ENCODE measurements at places on chromosomes 2 and 18.

DNA sequence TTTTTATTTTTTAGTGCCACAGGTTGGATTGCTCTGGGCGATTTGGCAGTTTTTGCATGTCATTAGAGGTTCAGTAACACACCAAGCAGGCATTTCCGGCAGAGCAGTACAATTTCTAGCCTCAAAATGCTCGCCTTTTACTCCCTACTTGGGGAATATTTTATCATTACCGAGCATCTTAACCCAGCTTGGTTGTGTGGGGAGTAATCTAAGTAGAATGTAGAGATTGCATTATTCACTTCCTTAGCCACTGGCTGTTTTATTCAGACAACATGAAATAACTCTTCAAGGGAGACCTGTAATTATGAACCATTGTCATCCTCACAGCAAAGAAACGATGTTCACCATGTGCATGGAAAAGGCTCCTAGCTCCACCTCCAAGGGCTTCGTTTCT is 13.1 kb downstream of the GRP start:
- DNase-seq: no peak

DNA sequence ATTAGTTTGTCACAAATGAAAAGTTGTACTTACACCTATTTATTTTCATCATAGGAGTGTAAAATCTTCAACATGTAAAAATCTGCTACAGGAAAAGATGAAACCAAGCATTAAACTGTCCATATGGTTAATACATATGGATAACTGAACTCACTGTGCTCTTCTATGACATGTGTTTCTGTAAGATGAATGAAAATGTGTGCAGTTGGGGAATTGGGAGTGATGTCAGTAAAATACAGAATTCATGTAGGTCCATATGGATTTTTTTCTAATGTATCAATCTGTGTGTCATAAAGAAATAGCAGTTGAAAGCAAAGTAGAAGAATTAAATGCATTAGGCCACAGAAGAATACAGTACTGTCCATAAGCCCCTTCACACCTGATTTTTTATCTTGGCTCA is 178.4 kb upstream of the COL3A1 start:
- DNase-seq: no peak

- no peak for DNase-seq
Observed at GRCh38 chr18:72869226-72870185, 1.7 kb upstream of the NETO1 start.

DNA sequence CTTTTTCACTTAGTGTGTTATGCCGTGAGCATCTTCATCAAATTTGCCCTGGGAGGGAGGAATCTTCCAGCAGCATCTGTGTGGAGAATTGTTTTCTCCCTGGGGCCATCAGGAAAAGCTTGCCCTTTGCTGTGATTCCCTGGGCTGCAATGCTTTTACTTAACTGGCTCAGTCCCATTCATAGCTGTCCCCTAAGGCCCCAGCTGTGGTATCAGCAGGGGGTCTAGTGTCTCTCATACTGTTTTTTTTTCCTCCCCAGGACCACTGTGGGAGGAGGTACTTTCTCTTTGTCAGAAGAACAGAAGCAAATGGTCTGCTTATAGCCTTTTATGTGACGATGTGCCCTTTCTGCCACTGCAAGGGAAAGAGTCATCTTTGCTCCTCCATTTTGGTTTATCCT is 176.8 kb upstream of the CELF4 start:
- no peak for DNase-seq

DNA sequence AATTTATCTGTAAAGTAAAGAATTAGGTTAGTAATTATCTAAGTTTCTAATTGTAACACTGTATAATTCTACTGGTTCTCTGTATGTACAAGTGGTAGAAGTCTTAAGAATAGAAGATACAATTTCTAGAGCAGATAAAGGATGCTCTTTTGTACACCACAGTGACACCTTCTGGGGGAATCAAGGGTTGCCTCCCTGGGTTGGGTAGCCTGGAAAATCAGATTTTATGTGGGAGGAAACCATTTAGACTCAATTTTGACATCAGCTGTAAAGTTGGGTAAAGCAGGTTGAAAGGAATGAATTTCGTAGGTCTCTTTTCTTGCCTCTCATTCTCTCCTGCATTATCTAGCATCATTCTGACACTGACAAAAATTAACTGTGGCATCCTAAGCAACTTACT is 354.8 kb downstream of the DCC start:
- no peak for DNase-seq

- no peak for DNase-seq
Observed at GRCh38 chr18:79523206-79523735, 127.5 kb downstream of the NFATC1 start.

GRCh38 chr2:134852518-134852917 is 14.1 kb downstream of the ACMSD start:
- no peak for DNase-seq

GRCh38 chr2:71872466-71873051 is 275.1 kb downstream of the CYP26B1 start:
- DNase-seq: no peak

DNA sequence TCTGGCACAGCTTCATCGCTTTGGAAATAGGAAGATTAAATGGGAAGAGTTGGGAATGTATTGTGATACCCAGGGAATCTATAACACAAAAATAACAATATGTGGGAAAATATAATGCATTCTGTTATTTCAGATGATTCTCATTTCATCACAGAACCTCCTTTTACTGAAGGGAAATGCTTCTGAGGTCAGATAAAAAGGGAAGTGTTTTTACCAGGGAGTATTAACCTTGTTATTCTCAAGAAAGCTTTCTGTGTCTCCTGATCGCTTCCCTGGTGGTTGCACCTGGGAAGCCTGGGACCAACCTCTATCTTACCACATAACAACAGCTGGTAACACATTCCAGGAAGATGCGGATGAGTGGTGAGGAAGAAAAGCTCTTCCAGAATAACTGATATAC is 47.2 kb downstream of the SCG2 start:
- no peak for DNase-seq

DNA sequence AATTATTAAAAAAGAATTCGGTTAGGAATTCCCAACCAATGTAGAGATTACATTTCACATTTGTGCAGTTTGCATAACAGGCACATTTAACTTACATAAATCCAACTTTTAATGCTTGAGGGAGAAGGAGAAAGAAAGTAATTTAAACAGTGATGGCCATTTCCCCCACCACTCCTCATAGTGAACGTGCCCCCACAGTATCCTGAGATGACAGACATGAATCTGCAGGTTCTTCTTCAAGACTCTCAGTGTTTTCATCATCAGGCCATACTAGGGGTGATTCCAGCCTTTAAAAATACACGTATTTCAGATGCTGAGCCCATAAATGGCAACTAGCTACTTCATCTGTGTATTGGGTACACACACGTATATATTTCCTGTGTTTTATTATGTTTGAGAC is 51.3 kb upstream of the WIPF1 start:
- no peak for DNase-seq

DNA sequence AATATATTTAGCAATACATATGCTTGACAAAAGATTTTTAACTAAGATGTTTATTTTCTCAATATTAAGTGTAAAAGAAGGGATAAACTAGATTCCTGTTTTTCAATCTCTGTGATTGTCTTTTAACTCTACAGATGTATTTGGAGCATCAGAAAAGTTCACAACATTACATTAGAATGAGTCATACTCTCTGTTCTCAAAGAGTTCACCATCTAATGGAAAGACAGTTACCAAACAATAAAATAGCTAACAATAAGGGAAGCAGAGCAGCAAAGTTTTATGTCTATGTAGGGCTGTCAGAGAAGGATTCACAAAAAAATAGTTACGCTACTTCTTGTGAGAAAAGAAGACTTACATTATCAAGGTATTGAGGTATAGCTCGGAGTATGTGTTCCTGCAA is 109.2 kb upstream of the MAP2 start:
- DNase-seq: no peak

GRCh38 chr2:231917280-231918066 is 8.7 kb downstream of the NPPC start:
- no peak for DNase-seq

GRCh38 chr18:42183746-42184145 is 228.7 kb downstream of the PIK3C3 start:
- DNase-seq: no peak

DNA sequence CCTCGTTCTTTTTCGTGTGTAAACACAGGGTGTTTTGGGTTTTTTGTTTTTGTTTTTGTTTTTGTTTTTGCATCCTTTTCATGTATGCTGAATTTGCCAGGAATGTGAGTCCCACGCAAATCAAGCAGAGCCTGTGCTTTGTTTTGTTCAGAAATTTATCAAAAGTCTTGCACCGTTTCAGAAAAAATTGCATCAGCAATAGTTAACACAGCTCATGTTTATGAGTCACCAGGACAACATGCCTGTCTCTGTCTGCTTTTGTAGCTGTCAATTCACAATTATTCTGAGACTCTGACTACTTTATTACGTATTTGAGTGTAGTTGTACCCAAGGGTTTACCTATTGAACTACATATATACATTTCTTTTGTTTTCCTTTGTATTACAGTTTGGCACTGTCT is 38.3 kb downstream of the MRPL44 start:
- DNase-seq: no peak

- no peak for DNase-seq
Observed at GRCh38 chr2:212854771-212855170, 296.6 kb downstream of the IKZF2 start.

- peak; percentile 7 for DNase-seq
Observed at GRCh38 chr2:183123959-183124221, 353 bp upstream of the NUP35 start.

DNA sequence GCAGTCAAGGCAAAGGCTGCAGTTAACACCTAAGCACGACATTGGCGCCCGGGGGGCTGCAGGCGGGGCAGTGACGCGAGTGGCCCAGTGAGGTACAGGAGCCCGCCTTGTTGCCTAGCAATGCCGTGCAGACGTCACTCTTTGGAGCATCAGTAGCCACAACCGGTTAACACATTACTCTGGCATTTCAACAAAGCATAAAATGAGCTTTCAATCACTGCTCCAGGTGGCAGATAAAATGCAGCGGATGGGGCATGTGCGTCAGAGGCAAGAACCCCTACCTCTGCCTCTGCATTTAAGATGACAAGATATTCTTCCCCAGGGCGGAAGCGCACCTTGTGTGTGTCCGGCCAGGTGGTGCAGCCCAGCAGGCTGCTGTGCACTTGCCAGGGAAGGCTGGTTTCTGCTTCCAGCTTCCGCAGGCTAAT is 139.4 kb downstream of the MTCL1 start:
- no peak for DNase-seq

GRCh38 chr2:98936353-98937351 is 627 bp upstream of the CRACDL start:
- DNase-seq: no peak

- DNase-seq: no peak
Observed at GRCh38 chr18:44921974-44922373, 241.3 kb downstream of the SETBP1 start.

- no peak for DNase-seq
Observed at GRCh38 chr2:21251216-21251980, 127.6 kb downstream of the TDRD15 start.

DNA sequence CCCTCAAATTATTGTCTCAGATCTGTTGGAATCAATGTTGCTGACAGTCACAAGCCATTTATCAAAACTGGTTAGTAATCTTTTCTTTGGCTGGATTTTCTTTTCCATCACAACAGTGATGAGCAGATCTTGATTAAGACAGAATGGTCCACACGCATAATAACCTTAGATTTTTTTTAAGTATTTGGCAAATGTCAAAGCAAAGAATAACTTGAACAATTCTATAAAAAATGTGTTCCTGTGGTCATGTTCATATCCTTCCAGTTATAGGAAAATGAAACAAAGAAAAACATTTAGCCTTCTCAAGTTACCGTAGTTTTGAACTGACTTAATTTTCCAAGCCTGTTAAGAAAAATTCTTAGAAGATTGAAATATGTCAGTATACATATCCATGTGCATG is 659.9 kb upstream of the ID2 start:
- DNase-seq: no peak

- no peak for DNase-seq
Observed at GRCh38 chr18:41456831-41457230, 498.2 kb upstream of the PIK3C3 start.

DNA sequence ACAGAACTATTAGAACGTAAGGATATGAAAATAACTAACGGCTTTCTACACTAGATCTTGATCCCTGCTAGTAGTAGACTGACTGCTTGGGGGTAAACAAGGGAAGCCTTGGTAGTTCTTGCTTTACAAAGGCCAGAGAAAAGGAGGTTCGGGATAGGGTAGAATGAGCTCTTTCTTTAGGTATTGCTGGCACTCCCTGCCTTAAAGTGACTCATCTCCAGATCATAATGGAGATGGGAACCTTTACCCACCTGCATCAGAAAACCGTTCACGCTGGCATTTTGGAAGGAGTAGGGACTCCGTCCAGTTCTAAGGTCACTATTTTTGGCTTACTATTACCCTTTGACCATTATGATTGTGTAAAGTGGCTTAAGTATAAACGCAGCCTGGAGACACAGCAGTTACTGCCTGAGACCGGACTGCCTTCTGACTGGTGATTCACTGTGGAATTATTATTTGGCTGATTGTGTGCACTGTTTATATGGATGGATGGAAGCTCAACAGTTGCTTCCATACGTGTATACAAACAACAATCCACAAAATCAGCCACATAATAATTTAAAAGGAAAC is 482.5 kb downstream of the STK39 start:
- no peak for DNase-seq

DNA sequence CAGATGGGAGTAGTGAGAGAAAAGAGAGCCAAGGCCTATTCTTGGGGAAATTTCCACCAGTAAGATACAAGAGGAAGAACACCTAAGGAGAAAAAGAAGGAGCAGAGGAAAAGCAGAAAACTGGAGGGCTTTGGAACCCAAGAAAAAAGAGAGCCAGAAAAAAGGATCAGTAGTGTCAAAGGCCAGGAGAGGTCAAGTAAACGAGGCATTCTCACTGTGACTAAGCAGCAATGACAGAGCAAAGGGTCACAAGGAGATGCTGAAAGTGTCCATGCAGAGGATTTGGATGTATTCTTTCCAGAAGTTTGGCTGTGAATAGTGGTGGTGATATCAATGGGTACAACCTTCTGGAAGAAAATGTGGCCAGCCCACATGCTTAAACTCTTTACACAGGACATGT is 109.5 kb downstream of the DYNAP start:
- no peak for DNase-seq

GRCh38 chr2:237012577-237013267 is 73.0 kb upstream of the COPS8 start:
- DNase-seq: no peak

DNA sequence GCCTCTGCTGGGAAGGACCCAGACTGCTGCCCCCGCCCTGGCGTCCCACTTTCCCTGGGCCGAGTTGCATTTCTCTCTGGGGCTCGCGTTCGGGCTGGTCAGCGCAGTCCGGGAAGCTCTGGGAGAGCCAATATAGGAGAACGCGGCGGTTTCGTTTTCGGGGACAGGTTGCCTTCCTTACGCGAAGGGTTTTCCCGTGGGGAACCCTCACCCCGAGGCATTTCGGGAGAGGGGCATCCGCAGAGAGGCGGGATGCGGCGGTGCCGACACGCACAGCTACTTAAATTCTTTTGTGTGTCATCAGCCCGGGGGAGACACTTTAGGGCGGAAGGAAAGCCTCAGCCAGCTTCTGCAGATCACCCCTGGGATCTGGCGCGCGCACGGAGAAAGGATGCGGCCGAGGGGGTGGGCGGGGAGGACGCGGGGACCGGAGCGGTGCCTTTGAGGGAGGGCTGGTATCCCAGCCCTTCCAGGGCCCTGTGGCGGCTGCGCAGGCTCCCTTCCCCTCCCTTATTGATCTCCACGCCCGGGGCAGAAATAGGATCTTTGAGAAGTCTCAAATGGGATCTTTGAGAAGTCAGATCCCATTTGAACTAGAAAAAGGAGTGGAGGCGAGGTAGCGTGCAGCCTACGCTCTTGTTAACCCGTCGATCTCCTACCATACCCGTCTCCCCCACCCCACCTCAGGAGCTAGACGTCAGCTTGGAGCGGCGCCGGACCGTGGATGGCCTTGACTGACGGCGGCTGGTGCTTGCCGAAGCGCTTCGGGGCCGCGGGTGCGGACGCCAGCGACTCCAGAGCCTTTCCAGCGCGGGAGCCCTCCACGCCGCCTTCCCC is 1.2 kb downstream of the GATA6 start:
- DNase-seq: no peak
